Mammary epithelial cell (primary cell): ENCODE measurements at places on chromosomes 12 and 14. TPM values are rescaled to one million over a fixed set of nuclear protein-coding genes. Genes with fewer than 3 reads are reported as not detected.

DNA sequence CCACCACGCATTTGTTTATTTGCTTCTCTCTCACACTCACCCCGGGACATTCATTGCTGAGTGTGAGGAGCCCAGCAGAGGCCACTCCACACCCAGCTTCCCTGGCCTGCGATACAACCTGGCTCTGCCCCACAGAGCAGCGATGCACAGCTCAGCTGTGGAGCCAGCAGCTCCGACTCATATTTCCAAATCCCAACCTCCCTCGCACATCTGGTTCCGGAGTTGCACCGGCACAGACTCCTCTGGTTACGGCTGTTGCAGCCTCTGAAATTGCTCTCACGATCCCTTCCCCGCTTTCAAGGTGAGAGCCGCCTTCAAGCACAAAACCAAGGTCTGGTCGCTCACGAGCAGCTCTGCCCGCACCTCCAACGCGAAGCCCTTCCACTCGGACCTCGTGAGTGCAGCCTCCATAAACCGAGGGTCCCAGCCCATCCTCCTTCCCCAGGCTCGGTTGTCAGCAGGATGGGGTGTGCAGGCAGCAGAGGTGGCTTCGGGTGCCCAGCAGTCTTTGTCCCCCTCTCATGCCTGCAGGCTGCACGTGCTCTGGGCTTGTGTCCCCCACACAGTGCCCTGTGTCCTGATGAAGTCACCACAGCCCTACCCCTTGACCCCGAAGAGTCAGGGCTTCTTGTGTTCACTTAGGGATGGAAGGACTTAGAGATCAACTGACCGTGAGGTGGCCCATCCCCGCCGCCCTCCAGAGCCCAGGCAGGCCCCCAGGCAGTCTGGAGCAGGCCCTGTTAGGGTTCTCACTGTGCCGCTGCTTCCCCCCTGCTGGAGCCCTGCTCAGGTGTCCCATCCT, 184.3 kb downstream of the ADGRD1 start:
- DNase-seq = no peak

DNA sequence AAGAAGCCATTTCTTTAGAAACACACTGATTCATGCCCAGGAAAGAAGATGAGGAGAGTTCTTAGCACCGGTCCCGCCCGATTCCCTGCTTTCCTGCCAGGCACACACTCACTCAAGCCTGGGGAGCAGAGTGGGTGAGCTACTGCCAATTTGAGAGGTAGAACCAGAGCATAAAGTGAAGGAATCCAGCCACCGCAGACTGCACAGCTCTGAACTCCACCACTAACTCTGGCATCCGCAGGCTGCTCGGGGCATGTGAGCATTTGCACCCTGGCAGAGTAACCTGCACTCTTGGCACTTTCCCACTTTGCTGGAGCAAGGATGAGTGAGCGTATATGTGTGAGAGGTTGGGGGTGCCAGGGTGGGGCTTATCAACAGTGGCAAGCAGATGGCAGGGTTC, 4.0 kb upstream of the SYNDIG1L start:
- no peak for DNase-seq

DNA sequence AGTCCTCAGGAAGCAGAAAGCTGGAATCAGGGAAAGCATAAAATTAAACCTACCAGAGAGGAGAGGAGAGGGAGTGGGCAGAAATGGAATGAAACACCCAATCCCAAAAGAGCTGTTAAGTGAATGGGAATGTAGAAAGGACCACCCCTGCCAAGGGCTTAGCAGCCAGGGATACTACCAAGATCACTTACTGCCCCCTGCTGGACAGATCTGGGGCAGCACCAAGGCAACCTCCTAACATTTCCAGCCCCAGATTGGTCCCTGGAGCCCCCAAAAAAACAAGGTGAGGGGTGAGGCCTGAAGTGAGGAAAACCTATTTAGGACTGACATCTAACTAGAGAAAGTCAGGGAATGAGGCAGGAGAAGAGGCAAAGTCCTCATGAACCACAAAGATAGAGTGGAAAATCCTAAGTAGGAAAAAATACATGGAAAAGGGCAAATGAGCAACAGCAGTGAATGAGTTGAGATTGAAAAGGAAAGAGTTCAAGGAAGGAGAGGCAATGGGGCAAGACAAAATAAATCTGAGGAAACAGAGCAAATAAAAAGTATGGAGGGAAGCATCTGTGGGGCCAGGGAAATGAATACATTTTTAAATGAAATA, 11.2 kb upstream of the FKBP11 start:
- DNase-seq = peak; percentile 17

DNA sequence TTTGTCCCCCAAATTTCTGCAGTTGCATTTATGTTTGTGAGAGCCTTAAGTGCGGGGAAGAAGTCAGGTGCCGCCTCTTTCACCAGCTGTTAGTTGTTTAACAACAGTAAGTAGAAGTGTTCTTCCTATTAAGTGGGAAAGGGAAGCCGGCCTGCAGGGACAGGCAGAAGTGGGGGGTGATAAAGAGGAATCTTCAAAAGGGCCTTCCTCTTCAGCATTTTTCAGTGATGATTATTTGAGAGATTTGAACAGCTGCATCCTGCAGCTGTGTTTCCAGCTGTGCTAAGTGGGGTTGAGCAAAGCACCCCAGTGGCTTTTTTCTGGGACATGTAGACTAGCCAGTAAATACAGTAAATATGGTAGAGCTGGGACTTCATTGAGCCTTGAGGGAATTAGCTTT, 32.1 kb upstream of the SLC38A1 start:
- no peak for DNase-seq

- DNase-seq = no peak
Measured at GRCh38 chr14:30874999-30875787, 834 bp downstream of the COCH start.

DNA sequence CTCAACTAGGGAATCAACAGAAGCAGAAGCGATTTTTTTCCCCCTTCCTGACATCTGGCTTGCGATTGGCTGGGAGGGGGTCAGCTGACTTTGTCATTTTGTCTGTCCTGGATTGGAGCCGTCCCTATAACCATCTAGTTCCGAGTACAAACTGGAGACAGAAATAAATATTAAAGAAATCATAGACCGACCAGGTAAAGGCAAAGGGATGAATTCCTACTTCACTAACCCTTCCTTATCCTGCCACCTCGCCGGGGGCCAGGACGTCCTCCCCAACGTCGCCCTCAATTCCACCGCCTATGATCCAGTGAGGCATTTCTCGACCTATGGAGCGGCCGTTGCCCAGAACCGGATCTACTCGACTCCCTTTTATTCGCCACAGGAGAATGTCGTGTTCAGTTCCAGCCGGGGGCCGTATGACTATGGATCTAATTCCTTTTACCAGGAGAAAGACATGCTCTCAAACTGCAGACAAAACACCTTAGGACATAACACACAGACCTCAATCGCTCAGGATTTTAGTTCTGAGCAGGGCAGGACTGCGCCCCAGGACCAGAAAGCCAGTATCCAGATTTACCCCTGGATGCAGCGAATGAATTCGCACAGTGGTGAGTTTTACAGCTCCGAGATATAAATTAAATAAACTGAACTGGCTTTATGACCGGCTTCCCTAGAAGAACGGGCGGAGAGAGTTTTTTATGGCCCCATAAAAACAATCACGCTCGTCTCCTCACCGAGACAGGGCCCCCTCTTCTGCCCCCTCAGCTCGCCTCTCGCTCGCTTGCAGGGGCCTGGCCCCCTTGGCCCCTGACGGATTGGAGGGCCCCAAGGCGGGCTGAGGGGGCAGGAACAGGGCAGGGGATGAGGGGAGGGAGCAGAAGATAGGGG, at the start of gene HOXC6:
Gene HOXC6 (plus strand): TSS at position 127 of the 888 bp plus-strand sequence. CDS start 82 bp downstream, at position 209.
- DNase-seq = no peak

- DNase-seq = no peak
Measured at GRCh38 chr12:69949311-69950002, 124.4 kb downstream of the MYRFL start.

GRCh38 chr14:65892315-65892714, 479.8 kb downstream of the FUT8 start:
- DNase-seq = no peak

GRCh38 chr14:76678244-76678800, 82.9 kb upstream of the VASH1 start:
- no peak for DNase-seq

RTN1 gene
- total RNA-seq = 0.17 TPM

RAD51AP1 gene
- 3.0 TPM for total RNA-seq

PDZRN4 gene
- total RNA-seq = not detected in 2 replicates

CYP46A1 gene
- not detected for total RNA-seq

NID2 gene
- total RNA-seq = 1.4 and 4.8 TPM in 2 replicates
